Immature natural killer cell (primary cell): ENCODE measurements at places on chromosomes 6 and 20. TPM values are rescaled to one million over a fixed set of nuclear protein-coding genes. Genes with fewer than 3 reads are reported as not detected.

- peak overlapping the region; percentile 79 for H3K4me3 ChIP-seq
- H3K27ac ChIP-seq, result no peak overlapping the region
- peaks cover 8% of the 10 kb centered on the region for H3K27me3 ChIP-seq
- H3K4me1 ChIP-seq, result peaks cover 18% of the 10 kb centered on the region
Observed at GRCh38 chr6:90610751-90611542, 24.1 kb upstream of the MAP3K7 start.

DNA sequence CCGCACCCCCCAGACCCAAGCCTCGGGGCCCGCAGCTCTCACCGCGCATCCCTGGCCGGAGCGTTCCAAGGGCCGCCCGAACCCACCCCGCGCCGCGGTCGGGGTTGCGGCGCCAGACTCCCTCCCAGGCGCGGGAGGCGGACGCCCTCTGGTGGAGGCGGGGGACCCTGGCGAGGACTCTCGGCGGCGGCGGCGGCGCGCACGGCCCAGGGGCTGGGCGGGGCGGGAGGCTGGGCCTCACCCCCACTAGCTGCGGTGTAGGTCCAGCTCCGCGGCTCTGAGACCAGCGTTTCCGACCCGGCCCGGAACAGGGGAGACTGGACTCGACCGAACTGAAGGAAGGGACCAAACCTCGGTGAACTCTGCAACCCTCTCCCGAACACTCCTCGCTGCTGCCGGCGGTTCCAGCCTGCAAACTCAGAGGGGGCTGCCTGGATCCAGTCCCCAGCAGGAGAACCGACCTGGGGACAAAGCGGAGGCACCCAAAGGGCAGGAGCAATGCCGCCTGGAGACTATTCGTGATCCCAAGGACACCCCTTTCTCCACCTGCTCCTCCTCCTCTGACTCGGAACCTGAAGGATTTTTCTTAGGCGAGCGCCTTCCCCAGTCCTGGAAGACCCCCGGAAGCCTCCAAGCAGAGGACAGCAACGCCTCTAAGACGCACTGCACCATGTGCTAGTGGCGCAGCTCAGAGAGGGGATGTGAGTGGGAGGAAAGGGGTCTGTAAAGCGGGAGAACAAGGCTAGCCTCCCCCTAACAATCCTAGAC lies 859 bp upstream of the TOMM6 start:
- peak overlapping the region; percentile 97 for H3K27ac ChIP-seq
- H3K36me3 ChIP-seq, result peaks cover 7% of the 10 kb centered on the region
- H3K4me3 ChIP-seq, result peak overlapping the region; percentile 96

- DNase-seq, result no peak
- no peak overlapping the region for H3K27ac ChIP-seq
- H3K27me3 ChIP-seq, result peaks cover 7% of the 10 kb centered on the region
- no peaks in the 10 kb centered on the region for H3K4me1 ChIP-seq
Observed at GRCh38 chr20:53023732-53024520, 51.8 kb downstream of the TSHZ2 start.

DNA sequence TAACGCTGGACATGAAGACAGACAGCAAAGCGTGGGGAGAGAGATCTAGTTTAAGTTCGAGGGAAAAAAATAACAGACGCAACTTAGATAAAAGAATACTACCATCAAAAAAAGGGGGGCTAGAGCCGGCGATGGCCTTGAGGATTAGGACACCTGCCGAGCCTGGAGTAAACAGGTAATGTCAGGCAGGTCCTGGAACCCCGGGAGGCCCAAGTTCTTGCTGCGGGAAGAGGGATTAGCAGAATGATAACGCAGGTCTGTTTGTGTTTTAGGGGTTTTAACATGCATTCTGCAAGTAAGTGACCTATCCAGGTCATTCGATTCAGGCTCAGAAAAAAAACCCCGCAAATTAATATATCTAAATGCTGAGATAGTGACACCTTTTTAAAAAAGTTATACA lies 754 bp upstream of the TMEM170B start:
- peaks cover 20% of the 10 kb centered on the region for H3K4me1 ChIP-seq
- H3K4me3 ChIP-seq, result peak overlapping the region; percentile 86
- no peak for DNase-seq
- H3K27ac ChIP-seq, result peak overlapping the region; percentile 87

Gene SCRT2
- polyA plus RNA-seq, result not detected

Gene FAM184A
- not detected for polyA plus RNA-seq

Gene HLA-DQB2
- polyA plus RNA-seq, result 1.9 TPM
